ENCODE measurements at places on chromosomes 5 and 9. TPM values are rescaled to one million over a fixed set of nuclear protein-coding genes. Genes with fewer than 3 reads are reported as not detected.

Gene ASTN2
- 4.1 TPM for total RNA-seq

Gene RASGEF1C
- not detected for total RNA-seq

Gene DPYSL3
- total RNA-seq: 0.68 TPM

DNA sequence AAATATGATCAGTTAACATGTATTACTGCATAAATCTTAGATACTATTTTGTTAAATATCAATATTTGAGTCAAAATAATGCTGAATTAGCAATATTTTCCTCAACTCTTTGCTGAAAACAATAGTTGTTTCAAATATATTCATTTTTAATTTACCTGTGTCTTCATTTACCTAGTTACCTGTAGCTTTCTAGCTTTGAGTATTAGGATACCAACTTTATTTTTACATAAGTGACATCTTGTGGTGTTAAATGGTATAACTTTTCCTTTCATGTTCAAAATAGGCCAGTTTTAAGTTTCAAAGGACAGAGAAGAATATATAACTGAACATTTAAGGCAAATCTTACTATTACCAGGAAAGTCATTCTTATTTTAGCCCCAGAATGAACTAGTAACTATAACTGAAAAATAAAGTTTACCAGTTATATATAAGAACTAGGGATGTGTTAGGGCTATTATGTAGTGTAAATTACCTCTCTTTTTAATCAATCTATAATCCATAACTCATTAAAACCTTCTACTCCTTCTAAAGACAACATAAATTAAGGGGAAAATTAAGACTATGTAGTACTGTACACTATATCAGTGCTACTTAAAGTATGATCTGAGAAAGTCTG is 25.3 kb downstream of the AP3B1 start:
- DNase-seq: no peak

DNA sequence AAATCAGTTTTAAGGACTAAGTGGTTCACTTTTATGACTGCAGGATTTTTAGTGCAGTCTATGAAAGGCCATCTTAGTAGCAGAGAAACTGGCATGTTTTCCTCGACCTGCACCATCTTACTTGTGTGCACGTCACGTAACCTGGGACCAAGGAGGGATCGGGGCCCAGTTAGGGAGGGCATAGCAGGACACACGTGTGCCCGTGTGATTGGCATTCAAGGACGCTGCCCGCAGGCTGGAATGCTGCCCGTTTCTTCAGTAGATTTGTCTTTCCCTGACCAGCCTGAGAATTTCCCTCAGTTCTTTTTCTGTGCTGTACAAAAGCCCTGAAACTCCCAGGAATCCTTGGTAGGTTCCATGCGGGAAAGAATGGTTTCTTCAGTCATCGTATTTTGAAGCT is 196.3 kb downstream of the TRIO start:
- DNase-seq: no peak

Gene PCDHA10
- total RNA-seq: not detected

DNA sequence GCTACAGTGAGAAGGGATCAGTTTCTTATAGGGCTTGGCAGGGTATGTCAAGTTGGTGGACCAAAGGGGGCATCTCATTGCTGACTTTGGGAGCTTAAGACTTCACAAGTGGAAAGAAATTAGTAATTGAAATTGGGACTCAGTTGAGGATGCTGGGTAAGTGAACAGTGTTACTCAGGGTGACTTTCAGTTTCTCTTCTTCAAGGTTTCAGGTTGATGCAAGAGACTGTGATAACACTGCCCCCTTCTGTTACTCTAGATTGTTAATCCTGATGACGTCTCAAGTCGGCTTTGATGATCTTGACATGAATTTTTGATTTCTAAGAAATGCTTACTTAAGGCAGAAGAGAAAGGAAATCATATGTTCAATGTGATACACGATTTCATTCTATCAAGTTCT is 21.3 kb downstream of the KCTD16 start:
- no peak for DNase-seq

Gene CKMT2
- 0.40 TPM for total RNA-seq

Gene LCN10
- 1.8 TPM for total RNA-seq

Gene ACSL6
- 23.7 TPM for total RNA-seq

DNA sequence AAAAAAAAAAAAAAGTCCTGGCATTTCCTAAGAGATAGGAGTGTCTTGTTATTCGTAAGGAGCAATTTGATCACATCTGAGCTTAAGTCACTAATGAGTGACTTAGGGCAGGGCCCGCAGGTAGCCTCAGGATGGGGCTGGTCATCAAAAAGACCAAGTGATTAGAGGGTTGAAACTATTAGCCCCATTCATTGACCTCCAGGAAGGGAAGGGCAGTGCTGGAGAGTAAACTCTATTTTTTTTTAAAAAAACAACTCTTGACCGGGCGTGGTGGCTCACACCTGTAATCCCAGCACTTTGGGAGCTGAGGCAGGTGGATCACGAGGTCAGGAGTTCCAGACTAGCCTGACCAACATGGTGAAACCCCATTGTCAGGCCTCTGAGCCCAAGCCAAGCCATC is 46.2 kb upstream of the IQGAP2 start:
- no peak for DNase-seq

Gene ATP10B
- not detected for total RNA-seq

DNA sequence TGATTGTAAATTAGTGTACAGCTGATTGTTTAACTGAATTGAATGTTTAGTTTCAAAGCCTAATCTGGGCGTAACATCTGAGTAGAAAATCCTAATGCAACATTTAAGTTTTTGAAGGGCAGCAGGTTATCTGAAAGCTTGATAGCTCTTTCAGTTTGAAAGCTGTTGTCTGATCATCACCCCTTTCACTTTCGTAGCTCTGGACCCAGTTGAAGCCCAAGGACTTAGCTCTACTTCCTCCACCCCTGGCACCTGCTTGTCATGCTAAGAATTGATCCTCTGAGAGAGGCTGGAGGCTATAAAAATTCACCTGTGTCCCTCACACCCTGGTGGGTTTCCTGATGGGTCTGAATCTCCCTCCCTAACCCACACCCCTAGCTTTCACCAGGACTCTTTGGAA is 86.0 kb downstream of the ZFAND5 start:
- DNase-seq: no peak
